A549 (cell line): ENCODE measurements at places on chromosomes 12 and 14. TPM values are rescaled to one million over a fixed set of nuclear protein-coding genes. Genes with fewer than 3 reads are reported as not detected.

Gene MYH6
- not detected in 3 replicates for polyA plus RNA-seq

Gene AQP2
- not detected in 3 replicates for polyA plus RNA-seq

Gene KLHDC1
- 0.42 to 1.2 TPM (median 1.1 TPM) in 3 replicates for polyA plus RNA-seq

GRCh38 chr12:64427988-64428387 is 23.8 kb downstream of the XPOT start:
- DNase-seq = no peak

DNA sequence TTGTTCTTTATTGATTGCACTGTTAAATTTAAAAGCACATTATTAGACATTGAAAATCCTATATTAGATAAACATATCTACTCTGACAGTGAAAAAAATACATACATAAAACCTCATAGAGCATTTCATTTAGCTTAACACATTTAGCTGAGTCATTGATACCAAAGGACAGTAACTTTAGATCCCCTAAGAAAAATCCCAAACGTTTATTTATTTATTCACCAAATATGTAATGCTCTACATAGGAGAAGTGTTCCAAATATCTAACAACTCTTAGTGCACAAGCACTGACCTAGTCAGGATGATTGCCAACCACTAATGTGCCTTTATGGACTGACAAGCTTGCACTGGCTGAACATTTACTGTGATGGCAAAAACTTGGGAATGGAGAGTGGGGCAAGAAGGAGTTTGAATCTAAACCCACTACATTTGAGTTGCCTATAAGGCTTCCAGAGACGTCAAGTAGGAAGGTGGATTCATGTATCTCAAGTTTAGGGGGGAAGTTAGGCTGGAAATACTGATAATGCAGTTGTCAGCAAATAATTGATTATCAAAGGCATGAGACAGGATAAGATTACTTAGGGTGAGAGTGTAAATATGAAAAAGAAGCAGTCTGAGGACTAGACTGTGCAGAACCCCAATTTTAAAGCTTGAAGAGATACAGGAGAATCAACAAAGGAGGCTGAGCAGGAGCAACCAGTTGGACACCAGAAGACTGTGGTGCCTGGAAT is 156.4 kb downstream of the PLCZ1 start:
- DNase-seq = no peak

DNA sequence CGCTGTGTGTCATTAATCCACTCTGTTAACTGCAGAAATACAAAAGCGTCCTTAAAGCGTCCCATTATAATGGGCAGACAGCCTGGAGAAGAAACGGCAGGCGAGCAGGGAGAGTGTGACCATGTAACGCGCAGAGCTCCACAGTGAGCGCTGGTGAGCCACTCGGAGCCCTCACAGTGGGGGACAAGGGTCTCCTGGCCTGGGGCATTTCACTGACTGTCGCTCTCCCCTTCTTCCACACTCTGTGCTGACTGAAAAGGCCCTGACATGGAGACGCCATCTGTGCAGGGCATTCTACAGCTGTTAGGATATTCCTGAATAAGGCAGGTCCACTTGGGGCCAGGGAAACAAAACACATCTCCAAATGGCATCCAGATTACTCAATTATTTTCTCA is 24.2 kb downstream of the CCDC92 start:
- no peak for DNase-seq

DNA sequence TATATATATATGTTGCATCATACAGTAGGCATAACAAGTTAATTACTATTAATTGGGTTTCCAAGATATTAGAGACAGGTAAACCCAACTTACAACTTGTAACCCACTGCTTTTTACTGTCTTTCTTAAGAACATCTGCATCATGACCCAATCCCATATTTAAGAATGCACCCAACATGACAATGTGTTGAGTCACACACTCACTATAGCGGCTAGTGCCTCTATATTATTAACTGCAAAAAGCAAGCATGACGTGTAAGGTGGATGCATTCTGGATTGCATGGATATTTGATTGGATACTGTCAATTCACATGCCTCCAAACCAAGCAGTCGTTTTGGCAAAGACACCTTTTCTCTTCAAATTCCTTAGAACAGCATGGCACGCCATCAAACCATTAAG is 68.2 kb downstream of the KSR2 start:
- DNase-seq = peak; percentile 50

- DNase-seq = no peak
Measured at GRCh38 chr14:103762541-103762940, 46.9 kb downstream of the ZFYVE21 start.

DNA sequence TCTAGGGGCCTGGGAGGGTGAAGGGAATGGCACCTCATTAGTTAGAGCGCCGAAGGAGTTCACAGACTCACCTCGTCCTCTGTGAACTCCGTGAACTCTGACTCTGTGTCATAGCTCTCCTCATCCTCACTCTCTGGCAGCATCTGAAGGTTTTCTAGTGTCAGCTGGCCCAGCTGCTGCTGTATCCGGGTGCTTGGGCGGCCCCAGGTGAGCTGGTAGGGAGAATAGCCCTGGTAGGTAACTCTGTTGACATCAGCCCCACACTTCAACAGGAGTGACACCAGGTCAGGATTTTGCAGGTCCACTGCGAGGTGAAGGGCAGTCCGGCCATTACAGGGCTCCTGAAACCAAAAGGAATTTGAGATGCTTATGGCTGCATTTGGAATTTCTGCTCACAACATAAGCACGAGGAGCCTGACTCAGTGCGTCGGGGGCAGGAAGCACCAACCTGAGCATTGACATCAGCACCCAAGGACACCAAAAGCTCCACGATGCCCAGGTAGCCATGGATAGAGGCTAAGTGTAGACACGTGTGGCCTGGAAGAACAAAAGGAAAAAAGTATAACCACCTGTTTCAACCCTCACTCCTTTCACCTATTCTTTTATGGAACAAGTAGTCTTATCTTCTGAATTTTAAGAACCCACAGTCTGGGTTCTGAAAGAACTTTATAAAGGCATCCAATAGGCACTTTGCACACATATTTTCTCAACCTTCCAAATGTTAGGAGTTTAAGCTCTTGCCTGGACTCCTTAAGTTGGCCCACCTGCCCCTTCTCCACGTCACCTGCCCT is 2.0 kb downstream of the NFKBIA start:
- no peak for DNase-seq

DNA sequence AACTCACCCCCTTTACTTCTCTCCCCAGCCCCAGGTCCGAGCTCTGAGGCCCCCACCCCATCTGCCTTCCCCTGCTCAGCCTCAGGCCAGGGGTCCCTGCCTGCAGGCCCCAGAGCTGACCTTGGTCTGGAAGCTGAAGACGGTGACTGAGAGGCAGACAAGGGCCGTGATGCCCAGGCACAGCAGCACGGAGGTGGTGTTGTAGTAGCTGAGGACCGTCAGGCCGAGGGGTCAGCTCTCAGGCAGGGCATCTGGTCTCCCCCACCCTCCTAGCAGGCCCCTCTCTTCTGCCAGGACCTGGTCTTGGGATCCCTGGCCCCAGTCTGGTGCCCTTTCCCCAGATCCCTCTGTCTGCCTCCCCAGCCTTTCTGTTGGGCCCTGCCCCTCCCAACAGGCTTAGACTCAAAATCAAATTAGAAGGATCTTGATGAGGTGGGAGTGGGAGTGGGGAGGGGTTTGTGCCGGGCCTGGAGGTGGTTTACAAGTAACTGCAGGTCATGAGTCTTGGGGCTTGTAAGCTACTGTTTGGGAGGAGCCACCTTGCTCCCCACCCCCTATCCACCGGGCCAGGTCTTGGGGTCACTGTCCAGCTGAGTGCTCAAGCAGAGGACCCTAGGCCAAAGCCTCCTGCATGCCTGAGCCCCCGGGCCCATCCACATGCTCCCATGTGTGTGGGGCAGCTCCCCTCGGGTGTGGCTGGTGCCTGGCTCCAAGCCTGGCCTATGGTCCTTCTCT is 14.2 kb downstream of the FAIM2 start:
- no peak for DNase-seq

GRCh38 chr12:52238207-52238840 is 5.3 kb downstream of the KRT7 start:
- peak; percentile 48 for DNase-seq
